ENCODE measurements at places on chromosomes 7 and 10.

DNA sequence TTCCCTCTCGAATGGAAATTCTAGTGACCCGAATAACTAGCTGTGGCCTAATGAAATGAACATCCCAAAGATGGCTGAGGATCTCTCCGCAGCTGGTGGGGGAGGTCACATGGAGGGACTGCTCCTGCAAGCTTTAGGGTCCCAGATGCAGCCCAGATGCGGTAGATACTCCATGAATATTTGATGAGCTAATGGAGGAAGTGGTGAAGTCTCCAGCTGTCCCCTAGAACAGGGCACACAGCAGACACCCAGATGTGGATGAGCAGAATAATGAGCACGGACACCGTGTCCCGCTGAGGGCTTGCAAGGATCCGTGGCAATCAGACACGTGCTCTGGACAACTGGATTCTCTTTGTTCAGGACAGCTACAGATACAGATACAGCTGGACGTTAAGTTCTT lies 59.2 kb downstream of the DENND2A start:
- no peak for DNase-seq

GRCh38 chr7:127907110-127908040 lies 123.9 kb downstream of the LRRC4 start:
- DNase-seq, result no peak

GRCh38 chr10:95330966-95331453 lies 40.2 kb upstream of the PDLIM1 start:
- DNase-seq, result no peak

DNA sequence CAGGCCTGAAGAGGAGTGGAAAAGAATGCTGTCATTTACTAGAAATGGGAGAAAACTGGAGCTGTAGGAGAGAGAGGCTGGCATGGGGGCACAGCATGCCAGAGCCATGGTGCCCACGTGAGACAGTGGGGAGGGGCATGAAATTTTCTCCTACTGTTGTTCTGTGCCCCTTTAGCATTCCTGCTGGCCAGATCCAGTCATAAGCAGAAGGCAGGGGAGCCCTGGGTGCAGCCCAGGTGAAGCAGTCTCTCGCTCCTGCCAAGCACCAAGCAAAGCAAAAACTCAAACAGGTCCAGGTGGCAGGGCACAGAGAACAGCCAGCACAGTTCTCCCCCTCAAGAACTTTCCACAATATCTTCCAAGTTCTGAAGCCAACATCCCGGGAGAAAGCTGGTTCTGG lies 383.2 kb downstream of the TCERG1L start:
- no peak for DNase-seq

DNA sequence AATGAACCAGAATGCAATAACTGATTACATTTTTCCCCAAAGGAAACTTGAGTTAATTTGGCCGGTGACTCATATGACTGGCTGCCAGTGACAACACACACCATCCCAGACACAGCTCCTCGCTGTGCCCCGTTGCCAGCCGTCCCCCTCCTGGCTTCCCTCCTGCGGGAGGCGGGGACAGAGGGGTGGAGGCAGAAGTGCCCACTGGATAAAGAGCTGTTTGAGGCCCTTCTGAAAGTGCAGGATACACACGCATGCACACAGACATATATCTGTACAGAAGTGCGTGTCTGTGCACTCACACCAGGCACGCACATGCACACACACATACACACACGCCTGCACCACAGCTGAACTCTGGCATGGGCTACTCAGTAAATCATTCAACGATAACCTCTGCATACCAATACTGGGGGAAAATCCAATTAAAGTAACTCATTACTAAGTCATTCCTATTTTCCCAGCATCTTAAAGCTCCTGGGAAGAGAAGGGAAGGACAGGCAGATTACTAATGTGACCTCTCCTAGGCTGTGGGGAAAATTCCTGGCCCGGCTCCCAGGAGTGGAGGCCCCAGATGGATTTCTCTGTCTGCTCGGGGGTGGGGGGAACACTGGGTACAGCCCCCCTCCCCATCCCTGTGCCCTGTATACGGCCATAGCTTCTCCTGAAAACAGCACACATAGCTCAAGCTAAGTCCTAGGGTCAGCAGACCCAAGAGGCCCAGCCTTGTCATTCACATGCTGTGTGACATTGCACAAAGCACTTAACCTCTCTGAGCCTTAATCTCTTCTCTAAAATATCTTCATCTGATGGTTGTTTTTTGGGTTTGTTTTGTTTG lies 52.3 kb upstream of the MYL10 start:
- no peak for DNase-seq

- DNase-seq, result no peak
Observed at GRCh38 chr10:48932831-48933664, 6.6 kb downstream of the LRRC18 start.

DNA sequence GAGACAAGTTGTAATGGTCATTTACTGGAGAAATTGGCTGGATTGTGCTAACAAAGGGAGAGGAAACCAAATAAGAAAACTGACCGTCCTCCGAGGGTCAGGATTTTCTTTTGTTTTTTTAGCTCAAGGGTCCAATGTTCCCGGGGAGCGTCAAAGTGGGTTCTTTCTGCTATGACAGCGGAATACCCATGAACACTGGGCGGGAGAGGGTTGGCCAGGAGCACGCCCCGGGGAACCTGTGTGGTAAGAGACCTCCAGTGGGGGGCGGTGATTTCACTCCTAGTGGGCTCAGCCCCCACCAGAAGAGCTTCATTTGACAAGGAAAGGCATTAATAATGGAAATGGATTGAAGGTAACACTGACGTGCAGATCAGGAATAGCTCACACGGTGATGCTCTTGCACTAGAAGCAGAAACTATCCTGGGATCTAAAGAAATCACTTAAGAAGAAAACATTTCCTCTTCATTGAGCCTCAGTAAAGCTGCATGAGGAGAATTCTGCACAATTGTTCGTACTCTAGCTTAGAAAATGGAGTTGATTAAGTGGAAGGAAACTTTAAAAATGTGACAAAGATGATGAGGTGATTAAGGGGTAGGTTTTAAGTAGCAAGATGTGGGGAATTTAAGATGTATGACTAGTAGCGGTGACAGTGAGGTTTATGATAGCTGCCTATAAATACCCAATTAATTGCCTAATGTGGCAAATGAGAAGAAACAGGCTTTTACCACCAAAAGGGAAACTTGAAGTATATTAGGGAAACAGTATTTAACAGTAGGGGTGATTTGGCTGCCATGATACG lies 627.2 kb downstream of the SUGCT start:
- no peak for DNase-seq

DNA sequence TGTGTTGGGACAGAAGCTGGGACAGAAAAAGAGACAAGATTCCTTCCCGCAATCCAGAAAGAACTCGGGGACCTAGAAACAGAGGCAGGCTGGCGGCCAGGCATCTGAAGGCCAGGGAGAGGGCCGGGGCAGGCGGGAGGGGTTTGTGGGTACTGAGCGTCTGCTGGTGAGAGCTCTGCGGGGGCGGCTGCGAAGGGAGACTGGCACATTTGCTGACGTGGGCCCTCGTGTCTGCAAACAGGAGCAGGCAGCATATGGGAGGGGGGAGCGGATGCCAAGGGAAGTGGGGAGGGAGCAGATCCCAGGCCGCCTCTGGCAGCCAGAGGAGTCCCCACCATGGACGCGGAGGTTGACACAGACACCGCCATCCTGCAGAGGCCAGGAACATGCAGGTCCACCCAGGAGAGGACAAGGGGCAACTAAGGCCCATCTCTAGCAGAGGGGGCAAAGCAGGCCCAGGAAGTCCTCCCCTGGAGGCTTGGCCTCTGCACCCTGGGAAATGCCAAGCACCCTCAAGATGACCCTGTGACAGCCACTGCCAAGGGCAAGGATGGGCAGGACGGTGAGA lies 32.2 kb downstream of the KCNH2 start:
- DNase-seq, result no peak

GRCh38 chr10:79356104-79356503 lies 8.8 kb downstream of the PPIF start:
- no peak for DNase-seq

GRCh38 chr10:43781480-43782361 lies 133.0 kb upstream of the ZNF32 start:
- DNase-seq, result no peak

DNA sequence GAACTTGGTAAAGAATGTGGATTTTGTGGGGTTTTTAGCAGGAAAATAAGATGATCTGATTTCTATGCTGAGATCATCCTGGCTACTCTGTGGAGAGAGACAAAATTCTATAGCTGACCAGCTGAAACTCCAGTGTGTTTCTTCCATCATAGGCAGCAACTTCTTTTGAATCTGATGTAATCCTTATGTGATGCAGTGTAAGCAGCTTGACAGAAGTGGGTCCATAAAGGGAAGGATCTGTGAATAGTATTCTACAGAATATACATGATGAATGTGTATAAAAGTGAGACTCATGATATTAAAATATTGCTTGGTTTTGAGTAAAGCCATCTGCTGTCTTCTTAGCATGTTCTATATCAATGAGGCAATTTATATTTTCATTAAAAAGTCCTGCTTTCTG lies 4.4 kb downstream of the MYO3A start:
- DNase-seq, result no peak

- no peak for DNase-seq
Observed at GRCh38 chr10:11560076-11560709, 51.3 kb downstream of the USP6NL start.

GRCh38 chr10:121702351-121703320 lies 104.4 kb upstream of the FGFR2 start:
- DNase-seq, result no peak

- no peak for DNase-seq
Observed at GRCh38 chr7:29806208-29806994, at the start of gene WIPF3. WIPF3 (plus strand) TSS chr7:29806508; CDS start chr7:29834725, 28,217 bp downstream.

DNA sequence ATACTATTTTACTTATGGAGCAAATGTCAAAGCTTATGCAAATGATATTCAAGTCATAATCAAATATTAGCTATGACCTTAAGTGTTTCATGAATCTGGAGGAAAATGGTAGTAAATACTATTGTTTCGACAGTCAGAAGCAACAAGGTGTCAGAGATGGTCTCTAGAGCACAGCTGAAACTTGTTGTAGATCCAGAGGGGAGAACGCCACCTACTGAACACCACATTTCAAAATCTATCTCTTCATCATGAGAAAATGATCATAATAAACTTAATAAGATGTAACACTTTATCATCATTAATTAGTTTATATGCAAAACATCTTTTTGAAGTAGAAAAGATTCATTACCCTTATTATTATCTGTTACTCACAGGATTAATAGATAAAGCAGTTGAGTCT lies 418.7 kb downstream of the GATA3 start:
- DNase-seq, result no peak

- DNase-seq, result no peak
Observed at GRCh38 chr10:109838592-109839244, 84.6 kb downstream of the XPNPEP1 start.

- no peak for DNase-seq
Observed at GRCh38 chr7:22784346-22784745, 38.3 kb downstream of the TOMM7 start.

DNA sequence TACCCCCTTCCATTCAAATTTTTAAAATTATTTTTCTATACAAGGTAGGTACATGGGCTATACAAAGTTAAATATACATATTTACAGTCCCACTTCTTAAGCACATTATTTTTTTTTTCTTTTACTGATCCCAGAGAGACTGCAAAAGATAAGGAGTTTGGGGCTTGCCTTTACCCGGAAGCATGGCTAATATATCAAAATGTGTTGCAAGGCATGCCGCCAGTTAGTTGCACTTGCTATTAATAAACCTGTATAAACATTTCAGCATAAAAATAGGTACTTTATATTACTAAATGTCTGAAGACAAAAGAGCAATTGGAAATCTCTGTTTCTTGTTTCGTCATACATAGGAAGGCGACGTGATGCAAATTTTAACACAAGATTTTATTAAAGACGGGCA lies 21.5 kb upstream of the PDLIM1 start:
- DNase-seq, result no peak

- no peak for DNase-seq
Observed at GRCh38 chr10:73648975-73649829, 6.6 kb downstream of the SYNPO2L start.

DNA sequence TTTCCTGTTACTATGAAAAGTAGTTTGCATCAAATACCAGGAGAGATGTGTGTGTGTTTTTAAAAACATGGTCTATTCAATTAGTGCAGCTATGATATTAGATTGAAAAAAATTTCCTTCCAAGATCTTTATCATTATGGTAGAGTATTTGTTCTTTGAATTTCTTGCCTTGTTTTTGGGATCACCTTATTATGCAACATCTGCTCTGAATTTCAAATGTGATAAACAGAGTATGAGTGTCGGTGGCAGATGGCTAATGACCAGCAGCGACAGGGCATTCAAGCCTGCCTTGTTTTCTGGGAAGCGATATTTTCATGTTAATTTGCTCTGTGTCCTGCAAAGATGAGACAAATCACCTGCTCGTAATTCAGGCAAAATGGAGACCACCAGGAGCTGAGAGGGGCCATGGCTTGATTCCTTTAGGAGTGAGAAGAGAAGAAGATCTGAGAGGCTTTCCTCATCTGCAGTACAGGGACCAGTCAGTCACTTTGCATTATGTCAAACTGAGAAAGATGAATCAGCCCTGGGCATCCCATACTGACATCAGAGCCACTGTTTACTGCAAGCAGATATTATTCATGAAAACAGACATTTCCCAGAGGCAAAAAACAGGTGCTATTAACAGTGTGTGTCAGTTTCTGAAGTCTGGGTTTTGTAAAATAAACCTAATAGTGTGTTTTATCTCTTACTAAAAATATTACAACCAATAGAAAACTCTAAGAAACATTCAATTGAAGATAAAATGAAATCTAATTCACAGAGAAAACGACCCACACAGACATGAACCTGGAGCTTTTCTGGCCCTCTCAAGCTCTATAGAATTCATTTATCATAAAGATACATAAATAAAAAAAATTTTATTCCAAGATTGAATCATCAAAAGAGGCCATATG lies 67.6 kb downstream of the CDK6 start:
- no peak for DNase-seq

DNA sequence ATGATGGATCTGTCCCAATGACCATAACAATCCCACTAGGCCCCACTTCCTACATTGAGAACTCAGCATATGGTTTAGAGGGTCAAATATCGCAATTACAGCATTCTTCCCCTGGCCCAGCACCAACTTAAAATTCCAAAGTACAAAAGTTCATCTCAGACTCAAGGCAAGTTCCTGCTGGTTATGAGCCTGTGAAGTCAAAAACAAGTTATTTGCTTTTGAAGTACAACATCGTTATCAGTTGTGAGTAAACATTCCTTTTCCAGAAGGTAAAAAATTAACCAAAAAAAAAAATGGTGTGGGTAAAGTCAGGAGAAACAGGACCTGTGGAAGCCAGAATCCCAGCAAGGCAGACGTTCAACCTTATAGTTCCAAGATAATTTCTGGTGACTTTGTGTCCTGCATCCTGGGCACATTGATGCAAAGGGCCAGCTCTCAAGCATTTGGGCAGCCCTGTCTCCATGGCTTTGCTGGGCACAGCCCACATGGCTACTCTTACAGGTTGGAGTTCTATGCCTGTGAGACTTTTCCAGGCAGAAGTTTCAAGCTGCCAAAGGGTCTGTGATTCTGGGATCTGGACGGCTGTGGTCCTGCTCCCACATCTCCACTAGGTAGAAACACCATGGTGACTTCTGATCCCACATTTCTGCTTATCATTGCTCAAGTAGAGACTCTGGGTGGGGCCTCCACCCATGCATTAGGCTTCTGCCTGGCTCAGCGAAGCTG lies 37.5 kb downstream of the AKR1C8 start:
- DNase-seq, result no peak

- no peak for DNase-seq
Observed at GRCh38 chr7:60017-60675, 132.2 kb upstream of the FAM20C start.

All from activated CD4-positive, alpha-beta T cell treated with anti-CD3 and anti-CD28 coated beads, Interleukin-2, amount 50 U/mL, for 4 hours (primary cell).